ENCODE measurements at places on chromosomes 6 and 20.

- DNase-seq: no peak
These were observed 2.6 kb downstream of the MPIG6B start for GRCh38 chr6:31725502-31726350.

DNA sequence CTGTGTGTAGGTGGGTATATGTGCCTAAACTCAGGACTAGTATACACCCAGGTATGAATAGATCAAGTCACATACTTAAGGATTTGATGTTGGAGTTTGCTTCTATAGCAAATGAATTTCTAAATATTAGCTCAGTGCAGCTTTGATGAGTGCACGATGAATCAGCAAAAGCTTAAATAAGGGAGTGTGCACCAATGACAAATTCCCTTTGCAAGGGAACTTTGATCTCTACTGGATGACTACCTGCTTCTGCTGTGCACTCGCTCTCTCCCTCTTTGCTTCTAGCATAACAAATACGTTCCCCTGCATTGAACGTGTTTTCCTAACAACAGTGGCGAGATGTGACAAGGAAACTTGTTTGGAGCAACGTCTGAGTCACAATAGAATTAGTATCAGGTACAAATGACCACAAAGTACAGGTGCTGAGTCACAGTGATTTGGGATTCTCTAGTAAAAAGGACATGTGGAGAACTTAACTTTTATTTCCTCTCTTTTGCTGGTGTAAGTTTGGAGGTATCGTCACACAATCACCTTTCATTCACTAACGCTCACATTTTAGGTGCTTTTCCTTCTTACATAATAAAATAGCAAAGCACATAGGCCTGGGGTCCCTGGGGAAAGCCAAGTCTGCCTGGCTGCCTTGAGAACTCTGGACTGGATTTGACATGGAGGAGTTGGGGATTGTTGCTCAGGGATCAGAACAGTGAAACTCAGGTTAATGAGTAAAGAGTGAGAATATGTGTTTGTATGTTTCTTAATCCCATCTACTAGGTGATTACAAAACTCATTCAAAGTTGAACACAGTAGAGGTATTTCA is 49.7 kb downstream of the KLHL31 start:
- DNase-seq: no peak

DNA sequence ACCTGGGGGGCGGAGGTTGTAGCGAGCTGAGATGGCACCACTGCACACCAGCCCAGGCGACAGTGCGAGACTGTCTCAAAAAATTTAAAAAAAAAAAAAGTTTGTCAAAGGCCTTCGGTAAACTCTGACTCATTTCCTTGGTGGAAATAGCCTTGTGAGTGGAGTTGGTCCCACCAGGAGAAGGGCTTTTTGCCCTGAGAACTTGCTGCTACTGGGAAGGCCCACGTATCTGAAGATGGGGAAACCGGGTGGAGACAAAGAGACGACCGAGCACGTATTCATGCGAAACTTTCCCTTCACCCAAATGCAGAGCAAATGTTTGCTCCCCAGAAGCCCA is 51.7 kb downstream of the SLC22A23 start:
- DNase-seq: no peak

- DNase-seq: no peak
These were observed 40.3 kb downstream of the PPP1R14C start for GRCh38 chr6:150183105-150183504.

DNA sequence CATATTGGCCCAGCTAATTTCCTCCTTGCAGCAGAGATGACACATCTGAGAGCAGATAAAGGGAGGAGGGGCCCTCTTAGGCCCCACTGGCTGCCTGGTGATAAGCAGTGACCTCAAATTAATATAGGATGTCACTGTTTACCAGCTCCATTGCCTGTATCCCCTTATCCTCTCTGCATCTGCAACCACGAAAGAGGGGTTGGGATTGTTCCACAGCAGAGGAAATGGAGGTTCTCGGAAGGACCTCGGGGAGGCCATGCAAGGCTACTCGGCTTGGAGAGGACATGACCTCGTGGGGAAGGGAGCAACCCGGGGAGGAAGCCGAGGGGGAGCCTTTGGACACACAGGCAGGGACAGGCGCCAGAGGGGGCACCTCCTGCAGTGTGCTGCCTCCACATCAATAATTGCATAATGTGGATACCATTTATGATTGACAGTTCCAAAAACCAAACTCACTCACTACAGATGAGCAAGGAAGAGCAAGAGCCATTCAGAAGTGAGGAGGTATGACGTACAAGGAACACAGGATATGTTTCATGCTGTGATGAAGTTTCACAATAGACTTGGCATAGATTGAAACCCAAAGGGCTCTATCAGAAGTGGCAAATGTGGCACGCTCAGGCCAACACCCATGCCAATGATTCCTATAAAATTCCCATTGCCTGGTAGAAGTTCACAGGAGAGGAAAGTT is 177.2 kb upstream of the RNF24 start:
- no peak for DNase-seq

DNA sequence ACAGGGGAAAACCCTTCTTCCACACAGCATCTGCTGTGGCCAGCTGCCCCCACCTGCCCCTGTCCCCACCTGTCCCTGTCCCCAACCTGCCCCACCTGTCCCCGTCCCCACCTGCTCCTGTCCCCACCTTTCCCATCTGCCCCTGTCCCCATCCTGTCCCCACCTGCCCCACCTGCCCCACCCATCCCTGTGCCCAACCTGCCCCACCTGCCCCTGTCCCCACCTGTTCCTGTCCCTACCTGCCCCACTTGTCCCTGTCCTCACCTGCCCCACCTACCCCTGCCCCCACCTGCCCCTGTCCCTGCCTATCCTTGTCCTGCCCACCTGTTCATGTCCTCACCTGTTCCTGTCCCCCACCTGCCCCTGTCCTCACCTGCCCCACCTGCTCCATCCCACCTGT is 6.4 kb upstream of the MYT1 start:
- no peak for DNase-seq

GRCh38 chr20:43323592-43323991 is 133.9 kb upstream of the PTPRT start:
- no peak for DNase-seq

DNA sequence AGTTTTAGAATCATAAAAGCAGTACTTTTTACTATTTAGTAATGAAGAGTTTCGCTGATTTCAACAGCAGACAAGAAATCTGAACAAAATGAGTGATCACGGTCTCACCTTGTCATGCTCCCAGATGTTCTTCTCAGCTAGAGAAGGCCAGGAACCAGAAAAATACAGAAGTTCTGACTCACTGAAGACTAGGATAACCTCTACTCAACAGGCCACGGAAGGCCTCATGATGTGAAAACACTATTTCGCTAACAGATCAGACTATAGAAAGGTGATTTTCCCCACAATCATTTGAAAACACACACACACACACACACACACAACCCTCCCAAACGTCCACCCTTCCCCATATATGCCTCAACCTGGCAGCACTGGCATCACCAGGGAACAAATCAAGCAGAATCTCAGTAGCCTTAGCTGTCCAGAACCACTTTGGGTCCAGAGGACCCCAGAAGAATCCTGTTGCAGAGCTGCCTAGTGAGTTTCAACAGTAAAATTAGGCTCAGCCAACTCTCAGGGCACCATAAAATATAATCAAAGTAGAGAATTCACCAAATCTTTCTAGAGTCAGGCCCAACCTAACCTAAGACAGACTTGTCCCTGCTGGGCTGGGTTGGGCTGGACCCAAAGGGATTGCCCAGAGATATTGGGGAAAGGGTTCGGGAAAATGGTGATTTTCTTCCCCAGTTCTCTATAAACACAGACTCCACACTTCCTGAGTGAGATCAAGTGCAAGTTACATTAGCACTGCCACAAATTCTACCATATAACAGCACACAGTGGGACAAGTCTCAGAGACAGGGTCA is 7.9 kb downstream of the EXOC2 start:
- DNase-seq: no peak

GRCh38 chr6:141056945-141057625 is 1075.6 kb upstream of the GJE1 start:
- no peak for DNase-seq

- DNase-seq: peak; percentile 55
These were observed 6.9 kb upstream of the HELZ2 start for GRCh38 chr20:63580796-63581461.

DNA sequence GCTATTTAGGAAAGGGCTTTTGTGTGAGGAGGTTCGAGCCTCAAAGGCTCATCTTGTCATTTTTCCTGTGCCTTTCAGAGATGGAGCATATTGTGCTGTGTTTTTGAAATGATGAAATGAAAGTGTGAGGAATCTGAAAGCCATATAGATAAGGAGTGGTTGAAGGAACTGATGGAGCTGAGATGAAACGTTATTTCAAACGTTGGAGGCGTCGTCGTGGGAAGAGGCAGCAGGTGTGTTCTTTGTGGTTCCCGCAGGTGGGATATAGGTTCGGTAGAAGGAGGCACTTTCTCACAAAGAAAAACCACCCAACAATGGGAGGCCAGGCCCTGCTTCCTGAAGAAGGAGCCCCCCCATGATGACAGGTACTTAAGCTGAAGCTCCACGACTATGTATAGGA is 83.2 kb upstream of the SNAP25 start:
- DNase-seq: no peak

GRCh38 chr20:38308047-38308438 is 4.1 kb downstream of the BPI start:
- DNase-seq: no peak

GRCh38 chr6:151260205-151260604 is 20.4 kb downstream of the AKAP12 start:
- no peak for DNase-seq

DNA sequence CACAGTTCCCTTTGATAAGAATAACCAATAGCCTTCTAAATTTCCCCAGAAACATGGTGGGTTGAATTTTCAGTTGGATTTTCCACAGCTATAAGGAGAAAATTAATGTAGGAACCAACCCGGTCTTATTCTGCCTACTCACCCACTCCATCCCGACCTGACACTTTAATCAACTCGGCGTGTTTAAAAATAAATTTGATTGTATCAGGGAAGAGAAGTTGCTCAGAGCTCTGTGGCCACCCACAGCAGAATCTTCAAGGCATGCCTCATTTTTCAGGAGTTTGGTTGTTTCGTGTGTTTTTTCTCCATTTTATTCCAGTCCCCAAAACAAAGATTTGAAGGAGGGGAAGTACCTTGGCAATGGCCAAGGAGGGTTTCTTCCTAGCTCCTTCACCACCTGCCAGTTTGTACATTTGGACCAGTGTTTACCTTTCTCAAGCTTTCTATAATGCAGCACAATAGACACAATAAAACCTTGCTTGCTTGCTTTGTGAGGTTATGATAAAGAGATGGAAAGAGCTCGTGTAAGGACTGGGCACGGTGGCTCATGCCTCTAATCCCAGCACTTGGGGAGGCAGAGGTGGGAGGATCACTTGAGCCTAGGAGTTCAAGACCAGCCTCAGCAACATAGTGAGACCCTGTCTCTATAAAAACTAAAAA is 297.2 kb upstream of the JARID2 start:
- DNase-seq: no peak

GRCh38 chr20:5168651-5169396 is 42.0 kb downstream of the CDS2 start:
- DNase-seq: no peak

- DNase-seq: no peak
These were observed 59.7 kb upstream of the SNX9 start for GRCh38 chr6:157763129-157763903.

DNA sequence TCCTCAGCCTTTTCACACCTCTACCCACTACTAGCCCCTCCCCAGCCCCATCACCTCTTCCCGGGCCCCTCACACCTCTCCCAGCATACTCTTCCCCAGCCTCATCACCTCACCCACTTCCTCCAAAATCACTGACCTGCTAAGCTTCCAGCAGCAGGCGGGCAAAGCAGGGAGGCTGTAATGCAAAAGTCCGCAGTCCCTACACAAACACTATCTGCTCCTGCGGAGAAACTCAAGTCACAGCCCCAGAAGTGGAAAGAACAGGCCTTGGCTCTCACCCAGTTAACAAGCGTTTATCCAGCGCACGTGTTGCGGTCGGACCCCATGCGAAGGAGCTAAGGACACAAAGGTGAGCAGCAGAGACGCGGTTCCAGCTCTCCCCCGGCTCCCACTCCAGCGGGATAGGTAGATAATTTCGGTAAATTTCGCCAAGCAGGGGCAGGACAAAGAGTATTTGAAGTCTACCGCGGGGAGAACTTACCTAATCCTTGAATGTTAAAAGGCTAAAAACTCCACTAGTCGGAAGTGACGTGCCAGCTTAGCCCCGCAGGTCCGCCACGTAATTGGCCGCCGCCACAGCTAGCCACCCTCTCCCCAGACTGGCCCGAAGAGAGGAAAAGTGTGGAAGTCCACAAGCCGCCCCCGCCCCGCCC is 728 bp upstream of the TRIM39 start:
- peak; percentile 74 for DNase-seq

DNA sequence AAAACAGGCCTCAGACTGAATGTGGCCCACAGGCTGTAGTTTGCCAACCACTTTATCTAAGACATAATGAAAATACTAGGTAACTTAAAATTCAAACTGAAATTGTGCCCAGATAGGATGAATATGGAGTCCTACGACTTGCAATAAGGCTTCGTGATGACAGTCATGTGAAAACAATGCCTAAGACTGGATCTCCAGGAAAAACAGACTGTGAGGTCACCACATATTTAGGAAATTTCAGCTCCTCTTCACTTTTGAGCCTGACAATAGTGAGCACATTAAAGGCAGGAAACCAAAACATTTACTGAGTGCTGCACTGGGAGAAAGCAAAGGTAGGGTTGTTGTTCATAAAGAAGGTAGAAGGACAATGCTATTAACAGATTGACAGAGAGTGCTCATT is 50.0 kb downstream of the RTN4IP1 start:
- DNase-seq: no peak

DNA sequence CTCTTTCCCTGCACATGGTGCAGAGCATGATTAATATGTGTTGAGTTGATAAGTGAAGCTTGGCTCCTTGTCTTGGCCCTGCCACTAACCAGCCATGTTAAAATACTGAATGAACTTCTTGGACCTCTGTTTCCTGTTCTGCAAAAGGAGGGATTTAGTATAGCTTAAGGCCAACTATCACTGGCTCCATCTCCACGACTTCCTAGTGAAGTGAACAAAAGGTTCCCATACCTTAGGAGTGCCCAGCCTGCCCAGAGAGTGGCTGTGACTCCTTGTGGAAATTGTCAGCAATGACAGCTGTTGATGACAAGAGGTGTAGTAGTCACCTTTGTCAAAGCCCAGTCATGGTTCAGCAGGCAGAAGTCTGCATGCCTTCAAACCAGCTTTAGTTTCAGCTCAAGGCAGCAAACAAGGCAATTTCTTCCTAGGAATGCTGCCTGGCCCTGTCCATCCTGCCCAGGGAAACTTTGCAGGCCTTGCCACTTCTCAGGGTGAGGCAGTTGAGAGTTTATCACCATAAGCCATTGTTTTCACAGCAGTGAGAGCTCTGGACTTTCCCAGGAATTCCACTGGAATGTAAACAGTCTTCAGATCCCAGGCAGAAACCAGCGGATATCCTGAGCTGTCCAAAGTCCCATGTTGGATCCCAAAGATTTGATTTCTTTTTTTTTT is 169.7 kb upstream of the TNFAIP3 start:
- no peak for DNase-seq

GRCh38 chr6:111428811-111429210 is 54.2 kb downstream of the REV3L start:
- DNase-seq: no peak

DNA sequence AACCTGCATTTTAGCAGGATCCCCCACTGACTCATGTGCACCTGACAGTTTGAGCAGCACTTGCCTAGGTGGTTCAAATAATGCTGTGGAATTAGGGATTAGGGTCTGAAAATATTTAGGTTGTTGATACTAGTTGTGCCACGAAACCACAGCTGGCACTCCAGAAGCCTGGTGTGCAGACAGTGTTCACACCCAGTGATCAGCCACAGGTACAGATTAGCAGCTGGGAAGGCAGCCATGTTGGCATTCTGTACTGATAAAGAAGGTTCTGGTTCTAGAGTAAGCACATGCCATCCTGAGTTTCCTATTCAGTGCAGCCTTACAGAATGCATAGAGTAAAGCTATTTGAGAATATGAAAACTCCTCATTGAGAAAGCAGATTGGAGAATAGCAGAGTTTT is 30.1 kb downstream of the TMEM74B start:
- DNase-seq: no peak
